ENCODE measurements at places on chromosomes 12 and 14.

- DNase-seq = no peak
These were observed 57.7 kb downstream of the GALC start for GRCh38 chr14:87935081-87935828.

GRCh38 chr14:40053416-40053815 lies 621.2 kb upstream of the FBXO33 start:
- DNase-seq = no peak

- DNase-seq = no peak
These were observed 128.5 kb upstream of the ATF1 start for GRCh38 chr12:50635364-50635763.

GRCh38 chr14:68568907-68569897 lies 223.7 kb downstream of the ZFP36L1 start:
- no peak for DNase-seq

- no peak for DNase-seq
These were observed 60.4 kb downstream of the FOS start for GRCh38 chr14:75339059-75339458.

- DNase-seq = no peak
These were observed 60.7 kb downstream of the SLC38A6 start for GRCh38 chr14:61041704-61042103.

DNA sequence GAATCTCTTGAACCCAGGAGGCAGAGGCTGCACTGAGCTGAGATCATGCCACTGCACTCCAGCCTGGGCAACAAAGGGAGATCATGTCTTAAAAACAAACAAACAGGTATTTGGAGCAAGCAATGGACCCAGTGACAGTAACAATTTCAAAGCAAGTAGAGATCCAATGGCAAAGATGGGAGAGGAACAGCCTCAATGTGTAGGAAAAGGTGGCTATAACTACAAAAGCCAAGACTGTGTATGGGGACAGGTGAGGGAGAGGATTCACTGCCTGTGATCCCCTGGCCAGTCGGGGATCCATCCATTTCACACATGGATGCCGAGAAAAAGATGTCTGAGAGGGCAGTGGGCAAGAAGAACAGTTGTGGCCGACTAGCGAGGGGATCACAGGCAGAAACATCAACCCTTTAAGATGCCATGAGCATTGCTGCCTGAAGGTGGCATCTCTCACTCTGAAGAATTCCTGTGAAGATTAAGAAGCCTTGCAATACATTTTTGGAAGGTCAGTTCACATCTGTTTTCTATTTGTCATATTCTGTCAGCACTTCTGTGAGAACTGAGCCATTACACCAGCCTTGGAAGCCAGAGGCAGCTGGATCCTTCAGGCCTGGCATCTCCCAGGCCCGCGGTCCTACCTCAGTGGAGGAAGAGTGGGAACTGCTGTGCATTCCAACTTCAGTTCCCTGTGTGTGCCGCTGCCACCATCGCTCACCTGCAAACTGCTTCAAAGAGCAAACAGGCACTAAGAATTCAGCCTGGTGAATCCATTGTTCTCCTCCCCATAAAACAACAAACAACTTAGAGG lies 54.5 kb upstream of the FRS2 start:
- DNase-seq = no peak

- no peak for DNase-seq
These were observed 223.0 kb downstream of the PTPRO start for GRCh38 chr12:15545334-15545733.

- DNase-seq = no peak
These were observed 180.4 kb upstream of the DIO3 start for GRCh38 chr14:101380940-101381339.

DNA sequence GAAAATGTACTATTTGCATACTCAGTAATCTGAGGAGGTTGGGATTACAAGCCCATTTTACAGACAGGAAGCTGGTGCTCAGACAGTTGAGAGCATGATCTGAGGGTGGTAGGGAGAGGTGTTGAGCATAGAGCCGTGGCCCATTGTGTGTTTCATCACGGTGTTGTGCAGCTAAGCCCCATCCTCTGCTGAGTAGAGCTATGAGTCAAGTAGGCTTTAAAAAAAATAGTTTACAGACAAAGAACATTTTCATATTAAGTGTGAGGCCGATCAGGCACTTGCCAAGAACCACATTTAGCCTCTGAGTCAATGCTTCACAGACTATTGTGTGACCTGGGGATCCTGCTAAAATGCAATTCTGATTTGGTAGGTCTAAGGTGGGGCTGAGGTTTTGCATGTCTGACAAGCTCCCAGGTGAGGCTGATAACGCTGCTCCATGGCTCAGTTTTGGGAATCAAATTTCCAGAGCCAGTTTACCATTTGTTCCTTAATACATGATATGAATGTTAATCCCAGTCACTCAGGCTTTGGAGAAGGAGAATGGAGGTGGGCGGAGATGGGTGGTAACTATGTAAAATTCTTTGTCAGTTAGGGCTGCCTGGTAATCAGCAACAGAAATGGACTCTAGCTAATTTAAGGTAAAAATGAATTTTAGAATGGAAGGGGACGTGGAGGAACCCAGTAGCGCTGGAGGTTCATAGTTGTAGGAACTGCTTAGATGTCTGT lies 22.2 kb downstream of the ZNF664 start:
- DNase-seq = no peak

DNA sequence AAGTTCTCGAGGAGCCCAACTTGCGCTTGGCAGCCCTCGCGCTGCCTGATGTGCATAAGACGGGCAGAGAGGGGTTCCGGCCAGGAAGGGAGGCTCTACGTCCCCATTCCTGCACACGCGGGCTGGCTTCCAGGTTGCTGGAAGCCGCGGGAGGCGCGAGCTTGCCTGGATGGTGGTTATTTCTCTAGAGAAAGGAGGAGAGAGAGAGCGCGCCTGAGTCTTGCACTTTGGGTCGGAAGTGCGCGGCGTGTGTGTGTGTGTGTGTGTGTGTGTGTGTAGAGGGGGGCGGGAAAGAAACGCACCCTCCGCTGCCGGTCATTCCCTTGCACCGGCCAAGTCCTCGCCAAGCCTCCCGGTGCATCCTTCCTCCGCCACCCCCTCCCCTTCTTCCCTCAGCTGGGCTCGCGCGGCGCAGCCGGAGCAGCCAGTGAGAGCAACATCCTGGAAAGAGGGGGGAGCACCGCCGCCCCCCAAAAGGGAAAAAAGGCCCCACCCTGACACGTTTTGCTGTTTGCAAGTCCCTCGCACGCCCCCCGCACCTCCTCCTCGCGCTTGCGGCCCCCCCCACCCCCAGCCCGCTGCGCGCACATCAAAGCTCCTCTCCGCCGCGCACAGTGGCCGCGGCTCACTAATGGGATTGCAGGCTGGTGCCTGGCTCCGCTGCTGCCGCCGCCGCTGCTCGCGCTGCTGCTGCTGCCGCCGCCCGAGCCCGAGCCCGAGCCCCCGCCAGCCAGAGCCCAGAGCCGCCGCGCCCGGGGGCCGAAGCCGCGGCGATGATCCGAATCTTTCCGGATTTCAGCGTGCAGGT lies 4.4 kb upstream of the NPAS3 start:
- no peak for DNase-seq

DNA sequence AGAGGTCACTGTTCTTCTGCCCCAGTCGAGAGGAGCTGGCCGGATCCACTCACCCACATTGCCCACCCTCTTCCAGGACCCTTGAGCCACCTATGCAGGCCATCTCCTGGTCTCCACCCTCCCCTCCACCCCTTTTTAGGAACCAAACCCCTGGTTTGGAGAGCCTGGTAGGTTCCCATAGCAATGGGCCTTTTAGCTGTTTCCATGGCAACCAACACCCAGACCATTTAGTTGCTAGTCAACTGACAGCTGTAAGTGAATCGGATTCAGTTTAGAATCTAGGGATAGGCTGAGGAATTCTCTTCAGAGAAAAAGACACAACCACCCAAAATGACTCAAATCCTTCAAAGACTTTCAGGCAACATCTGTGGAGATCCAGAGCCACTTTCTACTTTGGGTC lies 16.5 kb downstream of the NPC2 start:
- no peak for DNase-seq

- DNase-seq = no peak
These were observed 71.9 kb downstream of the NTF3 start for GRCh38 chr12:5503774-5504173.

- no peak for DNase-seq
These were observed 266.9 kb downstream of the KTN1 start for GRCh38 chr14:55846826-55847446.

GRCh38 chr12:66242311-66242710 lies 53.3 kb downstream of the IRAK3 start:
- no peak for DNase-seq
